ENCODE measurements at places on chromosomes 2 and 18.

- DNase-seq: no peak
Observed at GRCh38 chr2:140947236-140947635, 1183.6 kb downstream of the LRP1B start.

- DNase-seq: no peak
Observed at GRCh38 chr2:219199470-219200211, 6.9 kb upstream of the ZFAND2B start.

DNA sequence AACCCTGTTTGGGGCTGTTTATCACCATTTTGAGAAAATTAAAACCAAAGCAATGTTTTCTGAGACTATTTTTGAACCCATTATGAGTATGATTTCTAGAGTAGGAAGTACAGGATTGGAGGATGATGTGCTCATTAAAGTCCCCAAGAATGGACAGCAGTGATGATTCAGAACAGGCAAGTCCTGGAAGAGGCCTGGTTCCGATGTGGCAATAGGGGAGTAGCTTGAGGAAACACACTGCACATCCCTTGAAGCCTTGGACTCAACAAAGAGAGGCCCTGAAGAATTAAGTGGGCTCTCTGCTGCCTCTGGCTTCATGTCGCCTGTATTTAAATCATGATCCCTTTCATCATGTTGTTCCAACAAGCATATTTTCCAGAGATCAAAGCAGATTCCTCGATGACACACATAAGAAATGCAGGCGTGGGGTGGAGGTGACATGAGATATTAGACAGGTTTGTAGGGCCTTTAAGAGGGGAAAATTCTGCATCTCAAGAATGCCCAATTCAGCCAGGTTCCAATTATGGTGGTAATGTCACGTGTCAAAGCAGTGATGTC, 242.2 kb downstream of the FHOD3 start:
- DNase-seq: no peak

DNA sequence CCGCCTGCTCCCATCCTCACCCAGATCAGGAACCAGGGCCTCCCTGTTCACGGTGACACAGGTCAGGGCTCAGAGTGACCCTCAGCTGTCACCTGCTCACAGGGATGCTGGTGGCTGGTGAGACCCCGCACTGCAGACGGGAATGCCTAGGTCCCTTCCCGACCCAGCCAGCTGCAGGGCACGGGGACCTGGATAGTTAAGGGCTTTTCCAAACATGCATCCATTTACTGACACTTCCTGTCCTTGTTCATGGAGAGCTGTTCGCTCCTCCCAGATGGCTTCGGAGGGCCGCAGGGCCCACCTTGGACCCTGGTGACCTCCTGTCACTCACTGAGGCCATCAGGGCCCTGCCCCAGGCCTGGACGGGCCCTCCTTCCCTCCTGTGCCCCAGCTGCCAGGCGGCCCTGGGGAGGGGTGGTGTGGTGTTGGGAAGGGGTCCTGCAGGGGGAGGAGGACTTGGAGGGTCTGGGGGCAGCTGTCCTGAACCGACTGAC, 31.7 kb downstream of the GPC1 start:
- no peak for DNase-seq

DNA sequence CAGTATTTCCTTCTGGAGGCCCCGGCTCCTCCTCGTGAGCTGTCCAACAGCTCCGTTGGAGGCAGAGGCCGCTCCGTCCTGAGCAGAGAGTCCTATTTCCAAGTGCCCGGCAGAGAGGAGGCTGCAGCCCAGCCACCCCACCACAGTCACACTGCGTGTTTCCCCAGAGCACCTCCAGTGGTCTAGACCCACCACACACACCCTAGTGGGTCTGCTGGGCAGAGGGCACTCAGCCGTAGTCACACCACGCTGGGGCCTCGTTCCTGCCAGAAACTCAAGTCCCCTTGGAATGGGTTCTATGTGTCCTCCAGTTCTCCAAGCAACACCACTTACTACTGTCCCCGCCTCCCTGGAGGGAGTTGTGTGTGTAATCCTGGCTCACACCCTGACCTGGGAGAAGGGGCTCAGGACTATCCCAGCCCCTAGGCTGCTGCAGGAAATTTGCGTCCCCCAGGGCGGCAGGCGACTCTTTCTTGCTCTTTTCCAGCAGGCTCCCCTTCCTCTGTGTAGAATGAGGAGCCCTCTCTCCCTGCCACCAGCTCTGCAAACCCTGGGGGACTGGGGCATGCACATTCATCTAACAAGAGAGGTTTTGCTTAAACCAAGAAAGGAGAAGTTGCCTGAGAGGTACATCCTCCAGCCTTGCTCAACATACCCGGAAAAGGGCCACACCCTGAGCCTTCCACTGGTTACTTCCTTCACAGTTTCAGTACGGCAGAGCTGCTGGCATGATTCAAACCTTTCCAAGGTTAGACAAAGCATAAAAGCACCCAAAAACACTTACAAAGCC, 114.1 kb downstream of the NDUFA10 start:
- no peak for DNase-seq
